NCI-H2029 (cell line): ENCODE measurements at places on chromosomes 7 and 10.
A peak's percentile ranks its signal among the peaks of the same experiment; 100 is the strongest.

DNA sequence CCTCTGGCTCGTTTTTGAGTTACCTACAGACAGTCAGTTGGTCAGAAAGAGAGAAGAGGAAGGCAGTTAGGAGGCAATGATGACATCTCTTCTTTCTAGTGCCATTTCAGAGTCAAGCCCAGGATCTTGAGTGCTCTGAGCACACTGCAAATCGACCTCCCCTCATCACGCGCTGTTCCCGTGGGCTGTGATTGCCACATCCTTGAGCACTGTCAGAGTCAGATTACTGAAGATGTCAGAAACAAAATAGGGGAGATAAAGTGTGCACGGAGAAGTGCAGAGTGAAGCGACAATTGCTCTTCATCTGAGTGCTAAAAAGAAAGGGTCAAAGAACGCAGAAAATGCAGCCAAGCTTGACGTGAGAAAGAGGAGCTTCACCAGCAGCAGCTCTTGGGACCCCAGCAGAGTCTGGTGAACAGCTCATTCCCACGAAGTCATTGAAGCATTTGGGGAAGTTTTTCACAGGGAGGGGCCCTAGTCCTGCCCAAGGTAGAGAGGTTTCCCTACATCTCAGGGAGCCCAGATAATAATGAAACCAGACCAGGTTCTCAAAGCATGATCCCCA lies 661.7 kb upstream of the AUTS2 start:
- no peak for DNase-seq

DNA sequence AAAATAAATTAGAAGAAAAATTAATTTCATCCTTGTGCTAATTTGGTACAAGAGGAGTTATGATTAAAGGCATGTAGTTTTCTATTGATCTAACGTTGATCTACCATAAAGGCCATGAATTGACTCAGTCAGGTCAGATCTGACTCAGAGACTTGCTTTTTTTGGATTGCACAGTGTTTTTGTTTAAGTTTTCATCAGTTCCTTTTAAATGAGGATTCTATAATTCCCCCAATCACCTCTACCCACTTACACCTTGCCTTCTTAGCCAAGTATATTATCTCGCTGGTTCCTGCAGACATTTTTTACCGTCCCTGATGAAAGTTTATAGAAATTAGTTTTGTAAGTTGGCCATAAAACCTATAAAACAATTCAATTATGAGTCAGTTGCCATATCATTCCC lies 132.4 kb upstream of the PALS2 start:
- DNase-seq, result no peak

GRCh38 chr10:96176985-96177384 lies 46.9 kb downstream of the ZNF518A start:
- DNase-seq, result no peak

DNA sequence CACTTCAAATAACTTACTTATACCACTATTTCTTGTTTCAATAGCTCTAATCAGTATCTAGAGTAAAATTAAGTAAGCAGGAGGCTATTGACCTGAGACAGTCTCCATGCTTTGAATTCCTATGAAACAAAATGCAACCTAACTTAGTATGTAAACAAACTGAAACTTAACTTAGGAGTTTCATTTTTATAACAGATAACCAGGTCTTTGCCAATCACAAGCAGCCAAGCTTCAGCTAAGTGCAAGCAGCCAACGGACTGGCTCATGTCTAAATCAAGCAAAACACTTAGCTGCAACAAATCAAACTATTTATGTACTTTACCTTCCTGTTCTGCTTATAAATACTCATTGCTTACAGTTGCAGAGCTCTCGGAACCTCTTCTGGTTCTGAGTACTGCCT lies 4.4 kb upstream of the GSTK1 start:
- DNase-seq, result no peak

DNA sequence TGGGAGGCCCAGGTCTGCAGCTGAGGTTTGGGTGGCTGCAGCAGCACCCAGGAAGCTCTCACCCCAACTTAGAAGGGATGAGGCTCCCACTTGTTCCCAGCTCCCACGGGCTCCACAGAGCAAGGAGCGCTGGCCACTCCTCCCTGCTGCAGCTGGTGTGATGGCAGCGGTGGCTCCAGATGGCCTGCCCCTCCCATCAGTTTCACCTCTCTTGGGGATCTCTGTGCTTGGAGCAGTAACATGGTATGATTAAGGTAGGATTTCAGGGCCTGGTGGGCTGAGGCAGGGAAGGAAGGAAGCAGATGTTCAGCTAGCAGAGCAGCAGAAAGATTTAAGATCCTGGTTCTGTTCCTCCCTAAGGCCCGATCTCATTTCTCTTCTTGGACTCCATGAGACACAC lies 66.8 kb upstream of the KIF5B start:
- no peak for DNase-seq

- DNase-seq, result no peak
Measured at GRCh38 chr10:79387466-79387973, 40.3 kb downstream of the PPIF start.

- no peak for DNase-seq
Measured at GRCh38 chr10:119505131-119505551, 37.4 kb downstream of the RGS10 start.

DNA sequence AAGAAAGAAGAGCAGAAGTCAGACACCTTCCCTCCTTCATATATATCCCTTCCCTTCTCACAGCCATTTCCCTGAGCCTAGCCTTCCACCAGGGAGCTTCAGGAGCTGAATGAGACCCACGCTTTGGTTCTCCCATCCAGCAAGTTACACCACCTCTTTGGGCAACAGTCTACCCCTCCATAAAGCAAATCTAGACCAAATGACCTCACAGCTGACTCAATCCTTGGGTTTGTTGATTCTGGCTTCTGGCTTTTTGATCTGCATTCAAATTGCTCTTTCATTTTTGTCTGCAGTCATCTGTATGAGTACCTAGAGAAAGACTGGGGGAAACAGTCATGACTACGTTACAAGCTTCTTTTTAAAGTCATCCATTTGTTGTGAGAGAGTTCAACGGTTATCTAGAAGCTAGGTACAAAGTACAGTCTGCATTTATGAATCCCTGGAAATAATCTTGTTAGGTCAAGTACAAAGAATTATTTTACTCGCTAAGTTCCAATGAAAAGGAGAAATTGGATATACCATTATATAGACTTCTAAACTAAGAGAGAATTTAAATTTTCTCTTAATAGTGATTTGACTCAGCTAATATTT lies 86.3 kb downstream of the RAB11FIP2 start:
- DNase-seq, result no peak

DNA sequence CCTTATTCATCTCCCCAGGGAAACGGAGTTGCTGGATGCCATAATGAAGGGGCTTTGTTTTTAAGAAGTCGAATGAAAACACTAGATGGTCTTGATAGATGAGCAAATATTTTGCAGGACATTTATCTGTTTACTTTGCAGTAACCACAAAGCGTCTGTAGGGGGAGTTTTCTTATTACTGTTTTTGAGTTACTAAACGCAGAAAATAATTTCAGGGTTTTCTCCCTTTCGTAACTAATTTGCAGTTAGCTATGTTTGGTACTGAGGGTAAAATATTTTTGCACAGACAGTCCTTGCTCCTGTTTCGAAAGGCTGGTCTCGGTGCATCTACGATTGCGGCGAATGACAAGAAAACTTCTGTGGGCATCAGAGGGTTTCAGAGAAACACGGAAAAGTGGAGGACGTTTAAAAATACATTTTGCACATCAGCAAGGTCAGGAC lies 505.6 kb upstream of the MKI67 start:
- no peak for DNase-seq

DNA sequence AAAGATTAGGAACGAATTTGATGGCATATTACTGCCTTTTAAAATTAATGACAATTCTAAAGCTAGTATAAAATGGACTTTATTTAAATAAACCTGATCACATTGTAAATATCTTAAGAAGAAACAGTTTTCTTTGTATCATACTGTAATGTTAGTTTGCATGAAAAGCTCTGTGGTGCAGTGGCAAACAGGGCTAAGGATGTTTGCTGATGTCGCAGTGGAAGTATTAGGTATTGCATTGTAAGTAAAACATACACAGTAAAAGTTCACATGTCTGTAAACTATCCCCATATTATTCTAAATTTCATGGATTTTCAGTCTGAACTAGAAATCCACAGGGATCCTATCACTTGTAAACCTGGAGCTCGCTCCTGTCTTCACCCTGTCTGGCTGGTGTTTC lies 252.6 kb upstream of the ZNF32 start:
- DNase-seq, result no peak

GRCh38 chr10:120990831-120991230 lies 139.7 kb downstream of the WDR11 start:
- no peak for DNase-seq

GRCh38 chr10:119132521-119133345 lies 28.8 kb downstream of the DENND10 start:
- no peak for DNase-seq

- no peak for DNase-seq
Measured at GRCh38 chr7:27046854-27047549, 48.8 kb downstream of the HOXA1 start.

DNA sequence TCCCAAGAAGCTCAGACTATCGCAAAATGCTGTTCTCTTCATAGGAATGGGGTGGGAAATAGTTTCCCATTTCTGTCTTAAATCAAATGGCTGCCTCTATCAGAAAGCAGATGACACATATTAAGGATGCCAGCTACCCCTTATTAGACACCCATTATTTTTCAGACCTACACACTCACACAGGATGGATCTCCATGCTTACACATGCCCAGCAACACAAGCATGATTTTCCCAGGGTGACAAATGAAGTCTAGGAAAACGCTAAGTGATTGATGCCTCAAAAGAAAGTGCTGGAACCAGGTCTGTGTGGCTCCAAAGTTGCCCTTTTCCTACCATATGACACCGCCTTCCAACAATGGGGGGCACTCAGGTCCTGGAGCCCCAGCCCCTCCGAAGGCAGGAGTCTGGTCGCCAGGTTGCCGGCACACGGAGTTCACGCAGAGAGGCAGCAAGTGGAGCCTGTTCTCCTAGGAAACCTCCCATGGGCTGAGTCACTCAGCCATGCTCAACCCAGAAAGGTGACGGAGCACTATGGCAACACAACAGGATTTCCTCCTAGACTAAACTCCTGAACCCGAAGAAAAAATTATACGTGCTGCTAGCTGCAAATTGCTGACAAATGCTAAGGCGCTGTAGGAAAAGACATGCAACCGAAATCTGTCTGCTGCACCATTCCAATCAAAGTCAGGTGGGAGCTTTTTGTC lies 19.8 kb downstream of the VOPP1 start:
- DNase-seq, result no peak

- DNase-seq, result no peak
Measured at GRCh38 chr7:5525271-5526099, 101.9 kb upstream of the TNRC18 start.

GRCh38 chr7:73623798-73624668 lies at the start of gene MLXIPL:
TSS of gene MLXIPL (minus strand) at chr7:73624522. CDS start at chr7:73624492, 30 bp downstream.
- peak; percentile 91 for DNase-seq
